ENCODE measurements at places on chromosomes 13 and 19. TPM values are rescaled to one million over a fixed set of nuclear protein-coding genes. Genes with fewer than 3 reads are reported as not detected.

OR7D2 gene
- not detected for total RNA-seq

DNA sequence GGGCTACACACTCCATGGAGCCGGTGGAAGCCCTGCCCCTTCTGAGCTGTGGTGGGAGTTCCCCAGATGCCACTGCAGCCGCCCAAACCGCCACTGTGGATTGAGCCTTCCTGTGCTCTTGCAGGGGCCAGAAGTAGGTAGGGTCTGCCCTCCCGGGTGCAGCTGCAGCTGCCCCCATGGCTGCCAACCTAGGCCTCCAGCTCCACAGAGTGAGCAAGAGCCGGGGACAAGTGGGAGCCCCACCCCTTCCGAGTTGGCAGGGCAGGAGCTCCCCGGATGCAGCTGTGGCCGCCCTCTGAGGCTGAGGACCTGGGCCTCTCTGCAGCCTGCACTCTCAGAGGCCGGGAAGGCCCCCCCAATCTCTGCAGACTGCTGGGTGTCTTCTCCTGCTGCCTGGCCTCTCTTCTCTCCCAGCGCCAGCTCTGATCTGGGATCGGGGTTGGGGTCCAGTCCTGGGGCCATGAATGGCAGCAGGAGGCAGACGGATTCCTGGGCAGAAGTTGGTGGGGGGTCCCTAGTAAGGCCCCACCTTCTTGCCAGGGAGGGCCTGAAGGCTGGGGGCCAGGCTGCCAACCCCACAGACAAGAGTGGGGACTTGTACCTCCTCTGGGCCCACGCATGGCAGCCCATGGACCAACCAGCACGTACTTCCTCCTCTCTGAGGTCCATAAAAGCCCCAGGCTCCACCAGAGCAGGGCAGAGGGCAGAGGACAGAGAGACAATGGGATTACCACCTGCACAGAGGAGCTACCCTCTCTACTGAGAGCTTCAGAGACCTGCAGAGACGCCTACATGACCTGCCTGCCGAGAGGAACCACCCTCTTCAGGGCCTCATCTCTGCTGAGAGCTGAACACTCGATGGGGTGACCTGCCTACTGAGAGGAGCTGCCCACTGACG is 28.9 kb downstream of the AP2S1 start:
- no peak overlapping the region for H3K27ac ChIP-seq
- H3K27me3 ChIP-seq: no peaks in the 10 kb centered on the region
- no peak overlapping the region for H3K4me3 ChIP-seq
- no peaks in the 10 kb centered on the region for H3K4me1 ChIP-seq

- H3K4me3 ChIP-seq: no peak overlapping the region
- DNase-seq: no peak
- H3K4me1 ChIP-seq: no peaks in the 10 kb centered on the region
- H3K27ac ChIP-seq: no peak overlapping the region
Observed at GRCh38 chr13:69618393-69618792, 489.2 kb upstream of the ATXN8OS start.

GRCh38 chr13:35549481-35549880 is 73.0 kb upstream of the MAB21L1 start:
- H3K4me1 ChIP-seq: peaks cover 3% of the 10 kb centered on the region
- H3K27me3 ChIP-seq: no peaks in the 10 kb centered on the region
- no peak overlapping the region for H3K4me3 ChIP-seq

DNA sequence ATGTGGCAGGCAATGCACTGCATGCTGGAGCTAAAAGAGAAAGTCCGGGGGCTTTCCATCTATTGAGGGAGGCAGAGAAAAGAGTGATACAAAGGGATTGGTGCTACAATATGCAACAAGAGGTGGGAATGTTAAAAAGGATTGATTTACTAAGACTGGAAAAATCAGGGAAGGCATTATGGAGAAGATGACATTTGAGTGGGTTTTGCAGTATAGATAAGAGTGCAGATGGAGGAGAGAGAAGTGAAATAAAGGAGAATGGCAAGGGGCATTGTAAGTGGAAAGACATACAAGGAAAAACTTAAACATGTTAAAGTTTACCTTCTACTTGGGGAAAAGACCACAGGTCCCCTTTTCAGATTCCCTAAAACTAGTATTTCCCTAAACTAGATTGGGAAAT is 399.4 kb downstream of the KCNRG start:
- no peak overlapping the region for H3K4me3 ChIP-seq
- H3K27me3 ChIP-seq: no peaks in the 10 kb centered on the region
- no peak for DNase-seq
- H3K27ac ChIP-seq: no peak overlapping the region
- peaks cover 26% of the 10 kb centered on the region for H3K4me1 ChIP-seq

DNA sequence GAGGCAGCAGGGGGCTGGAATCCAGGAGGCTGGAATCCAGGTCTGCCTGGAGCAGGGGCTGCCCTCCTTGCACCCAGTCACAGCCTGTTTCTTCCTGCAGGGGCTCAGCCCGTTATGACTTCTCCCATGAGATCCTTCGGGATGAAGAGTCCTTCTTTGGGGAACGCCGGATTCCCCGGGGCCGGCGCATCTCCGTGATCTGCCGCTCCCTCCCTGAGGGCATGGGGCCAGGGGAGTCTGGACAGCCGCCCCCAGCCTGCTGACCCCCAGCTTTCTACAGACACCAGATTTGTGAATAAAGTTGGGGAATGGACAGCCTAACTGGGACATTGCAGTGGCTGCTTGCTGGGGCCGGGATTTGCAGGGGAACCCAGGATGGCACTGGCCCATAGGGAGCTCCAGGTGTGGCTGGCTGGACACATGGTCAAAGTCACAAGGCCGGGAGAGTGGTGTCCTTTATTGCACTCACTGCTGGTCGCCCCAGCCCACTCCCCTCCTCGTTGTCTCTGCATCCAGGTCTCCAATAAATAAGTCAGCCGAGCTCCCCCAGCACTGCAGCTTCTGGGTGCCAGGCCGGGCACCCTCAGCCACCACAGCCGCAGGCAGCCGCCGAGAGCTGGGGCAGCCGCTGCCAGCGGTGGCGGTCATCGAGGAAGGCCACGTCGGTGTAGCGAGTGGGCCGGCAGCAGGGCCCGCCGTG is 872 bp downstream of the PSPN start:
- H3K27me3 ChIP-seq: no peaks in the 10 kb centered on the region
- H3K36me3 ChIP-seq: peaks cover 7% of the 10 kb centered on the region
- H3K4me3 ChIP-seq: no peak overlapping the region
- H3K27ac ChIP-seq: no peak overlapping the region
- DNase-seq: no peak

GRCh38 chr19:31803835-31804446 is 454.7 kb upstream of the TSHZ3 start:
- no peak overlapping the region for H3K4me3 ChIP-seq
- no peak overlapping the region for H3K27ac ChIP-seq
- DNase-seq: no peak
- H3K27me3 ChIP-seq: no peaks in the 10 kb centered on the region

DNA sequence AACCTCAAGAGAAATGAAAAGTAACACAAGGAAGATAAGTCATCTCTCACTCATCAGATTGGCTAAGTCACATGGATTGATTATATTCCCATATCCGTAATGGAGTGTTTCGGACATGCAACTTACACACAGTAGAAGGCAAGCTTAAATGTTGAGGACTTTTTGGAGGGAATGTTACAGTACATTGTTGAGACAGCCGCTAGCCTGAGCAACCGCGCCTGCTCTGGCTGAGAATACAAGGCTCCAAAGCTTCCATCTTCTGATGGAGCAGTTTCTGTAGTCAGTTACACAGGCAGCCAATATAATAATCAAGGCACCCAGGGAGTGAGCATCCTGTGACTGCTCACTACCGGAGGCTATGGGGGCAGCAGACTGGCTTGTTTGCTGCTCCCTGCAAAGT is 1.0 kb upstream of the CRYL1 start:
- H3K4me3 ChIP-seq: peak overlapping the region; percentile 84
- no peaks in the 10 kb centered on the region for H3K36me3 ChIP-seq
- H3K27ac ChIP-seq: no peak overlapping the region
- H3K4me1 ChIP-seq: peaks cover 12% of the 10 kb centered on the region
- DNase-seq: no peak

GRCh38 chr13:26528527-26528926 is 29.0 kb upstream of the WASF3 start:
- H3K4me1 ChIP-seq: no peaks in the 10 kb centered on the region
- no peak overlapping the region for H3K4me3 ChIP-seq
- DNase-seq: no peak
- H3K27ac ChIP-seq: no peak overlapping the region
- H3K27me3 ChIP-seq: peaks cover 6% of the 10 kb centered on the region

TSHZ3 gene
- 7.9 TPM for total RNA-seq

DNA sequence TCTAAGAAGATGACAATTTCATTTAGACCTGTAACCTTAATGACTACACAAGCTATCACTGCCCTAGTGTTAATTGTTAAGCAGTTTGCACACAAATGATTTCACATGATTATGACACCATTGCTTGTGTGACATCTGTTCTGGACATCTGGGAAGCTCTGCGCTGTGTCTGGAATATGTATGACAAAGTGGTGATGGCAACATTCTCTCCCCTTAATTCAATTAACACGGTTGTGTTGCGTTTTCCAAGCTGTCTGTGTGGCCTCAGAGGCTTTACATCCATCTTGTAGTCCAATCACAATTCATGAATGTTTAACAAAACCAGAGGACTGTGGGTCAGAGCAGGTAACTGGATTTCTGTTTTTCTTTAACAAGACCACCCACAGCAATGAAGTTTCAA is 204.4 kb downstream of the COG6 start:
- no peak for DNase-seq
- no peak overlapping the region for H3K4me3 ChIP-seq
- no peaks in the 10 kb centered on the region for H3K27me3 ChIP-seq

- no peak for DNase-seq
- no peaks in the 10 kb centered on the region for H3K36me3 ChIP-seq
- no peak overlapping the region for H3K4me3 ChIP-seq
Observed at GRCh38 chr13:43339805-43340550, 316.6 kb downstream of the DNAJC15 start.

COL5A3 gene
- total RNA-seq: 22.2 TPM

GRCh38 chr19:55372316-55373081 is 2.2 kb upstream of the IL11 start:
- H3K36me3 ChIP-seq: peaks cover 3% of the 10 kb centered on the region
- no peak overlapping the region for H3K4me3 ChIP-seq
- peak; percentile 44 for DNase-seq
- H3K27ac ChIP-seq: peak overlapping the region; percentile 82
- peaks cover 51% of the 10 kb centered on the region for H3K4me1 ChIP-seq

- H3K36me3 ChIP-seq: no peaks in the 10 kb centered on the region
- H3K4me1 ChIP-seq: no peaks in the 10 kb centered on the region
- no peak for DNase-seq
Observed at GRCh38 chr19:17623224-17623935, 64.8 kb downstream of the UNC13A start.

KANK3 gene
- 0.94 TPM for total RNA-seq

GRCh38 chr19:15379999-15380647 is 536 bp upstream of the AKAP8 start:
- H3K4me3 ChIP-seq: peak overlapping the region; percentile 61
- peaks cover 19% of the 10 kb centered on the region for H3K4me1 ChIP-seq
- no peaks in the 10 kb centered on the region for H3K27me3 ChIP-seq
- peak overlapping the region; percentile 98 for H3K27ac ChIP-seq

GRCh38 chr19:33152176-33152575 is 20.3 kb downstream of the WDR88 start:
- H3K27ac ChIP-seq: no peak overlapping the region
- no peaks in the 10 kb centered on the region for H3K4me1 ChIP-seq
- H3K4me3 ChIP-seq: no peak overlapping the region
- no peak for DNase-seq
- no peaks in the 10 kb centered on the region for H3K36me3 ChIP-seq

GRCh38 chr13:94192431-94192975 is 287.0 kb downstream of the DCT start:
- no peak overlapping the region for H3K27ac ChIP-seq
- no peak for DNase-seq
- H3K4me3 ChIP-seq: no peak overlapping the region
- H3K36me3 ChIP-seq: no peaks in the 10 kb centered on the region
- no peaks in the 10 kb centered on the region for H3K27me3 ChIP-seq

TNNT1 gene
- 8.3 TPM for total RNA-seq

- no peaks in the 10 kb centered on the region for H3K27me3 ChIP-seq
- H3K27ac ChIP-seq: no peak overlapping the region
- peaks cover 21% of the 10 kb centered on the region for H3K36me3 ChIP-seq
- H3K4me3 ChIP-seq: no peak overlapping the region
- no peak for DNase-seq
Observed at GRCh38 chr13:20001366-20002190, 43.1 kb downstream of the ZMYM2 start.

Measured in astrocyte (in vitro differentiated cells and primary cell).